ENCODE measurements at places on chromosomes 1 and 21.

- DNase-seq = no peak
Observed at GRCh38 chr1:216723274-216723780, at the start of gene ESRRG. Gene ESRRG (minus strand): TSS chr1:216723429. CDS start chr1:216723299, 130 bp downstream.

- DNase-seq = peak; percentile 89
Observed at GRCh38 chr1:110677526-110677925, 2.8 kb upstream of the KCNA3 start.

DNA sequence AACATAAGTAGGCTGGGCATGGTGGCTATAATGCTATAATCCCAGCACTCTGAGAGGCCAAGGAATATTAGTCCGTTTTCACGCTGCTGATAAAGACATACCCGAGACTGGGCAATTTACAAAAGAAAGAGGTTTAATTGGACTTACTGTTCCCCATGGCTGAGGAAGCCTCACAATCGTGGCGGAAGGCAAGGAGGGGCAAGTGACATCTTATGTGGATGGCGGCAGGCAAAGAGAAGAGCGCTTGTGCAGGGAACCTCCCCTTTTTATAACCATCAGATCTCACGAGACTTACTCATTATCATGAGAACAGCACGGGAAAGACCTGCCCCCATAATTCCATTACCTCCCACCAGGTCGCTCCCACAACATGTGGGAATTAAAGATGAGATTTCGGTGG, 28.5 kb downstream of the PTGFRN start:
- no peak for DNase-seq

- DNase-seq = no peak
Observed at GRCh38 chr21:38645282-38645681, 147.0 kb upstream of the ERG start.

DNA sequence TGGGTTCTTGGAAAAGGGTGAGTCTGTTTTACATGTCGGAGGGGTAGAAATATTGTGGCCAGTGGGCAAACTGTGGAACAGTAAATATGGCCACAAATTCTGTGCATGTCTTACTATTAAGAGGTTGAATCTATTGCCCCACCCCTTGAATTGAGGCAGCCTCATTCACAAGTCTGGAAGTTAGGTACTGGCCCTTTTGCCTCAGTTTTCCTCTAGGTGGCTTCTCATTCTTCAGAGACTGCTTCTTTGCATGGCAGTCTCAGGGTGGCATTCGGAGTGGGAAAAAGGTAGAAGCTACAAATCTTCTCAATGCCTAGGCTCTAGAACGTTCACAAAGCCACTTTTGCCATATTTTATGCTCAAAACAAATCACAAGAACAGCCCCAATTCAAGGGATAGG, 57.2 kb downstream of the SLC9C2 start:
- DNase-seq = peak; percentile 42

- DNase-seq = no peak
Observed at GRCh38 chr21:34874684-34875513, 174.2 kb downstream of the RUNX1 start.

DNA sequence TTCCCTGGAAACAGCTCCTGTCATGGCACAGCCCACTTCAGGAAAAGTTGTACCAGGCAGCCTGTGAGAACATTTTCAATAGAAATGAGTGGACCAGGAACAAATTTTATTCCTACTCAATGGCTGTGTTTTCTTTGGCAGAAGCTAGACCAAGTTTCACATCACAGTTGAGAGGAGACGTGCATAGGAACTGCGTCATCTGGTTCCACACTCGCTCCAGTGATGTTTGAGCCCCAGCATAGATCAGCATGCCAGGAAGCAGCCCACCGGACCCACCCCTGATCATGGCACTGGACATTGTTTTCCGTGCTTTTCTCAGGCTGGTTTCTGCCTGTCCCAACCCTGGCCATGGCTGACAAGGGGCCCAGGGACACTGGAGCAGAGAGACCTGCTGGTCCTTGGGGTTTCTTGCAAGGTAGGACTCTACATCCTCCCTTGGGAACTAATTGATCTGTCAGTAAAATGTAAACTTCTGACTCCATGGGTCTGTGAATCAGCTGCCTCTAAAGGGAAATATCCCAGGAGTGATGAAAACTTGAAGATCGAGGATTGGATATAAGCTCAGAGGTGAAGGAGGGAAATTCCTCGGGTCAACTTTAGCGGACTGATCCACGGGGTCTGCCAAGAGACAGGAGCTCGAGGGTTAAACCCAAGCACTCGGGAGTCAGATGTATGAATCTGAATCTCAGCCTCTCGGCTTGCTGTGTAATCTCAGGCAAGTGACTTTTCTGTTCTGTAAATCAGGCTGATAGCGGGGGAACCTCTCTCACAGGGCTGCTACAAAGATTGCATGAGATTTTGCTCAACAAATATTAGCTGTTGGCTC, 35.7 kb downstream of the NEK2 start:
- DNase-seq = no peak

DNA sequence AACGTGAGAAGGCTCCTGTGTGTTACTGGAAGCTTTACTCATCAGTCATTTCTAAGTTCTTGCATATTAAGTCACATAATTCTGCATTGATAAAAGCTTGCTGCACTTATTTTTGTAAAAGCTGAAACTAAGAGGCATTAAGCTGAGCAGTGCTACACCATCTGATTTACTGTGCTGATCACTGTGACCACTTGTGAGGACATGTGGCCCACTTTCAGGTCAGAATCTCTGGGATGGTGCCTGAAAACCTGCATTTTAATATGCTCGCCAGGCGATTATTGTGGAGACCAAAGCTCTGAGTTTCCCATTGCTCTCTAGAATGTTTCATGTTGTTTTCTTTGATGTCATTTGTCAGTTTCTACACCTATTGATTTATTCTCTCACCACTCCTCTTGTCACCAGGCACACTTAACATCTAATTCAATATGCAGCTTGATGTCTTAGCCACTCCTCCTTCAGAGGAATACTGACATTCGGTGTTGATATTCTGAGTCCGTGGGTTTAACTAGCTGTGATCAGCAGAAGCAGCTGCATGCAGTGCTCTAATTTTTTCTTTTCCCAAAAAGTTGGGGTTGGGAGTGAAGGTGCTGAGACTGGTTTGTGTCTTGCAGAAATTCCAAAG, 85.3 kb downstream of the RAVER2 start:
- no peak for DNase-seq

DNA sequence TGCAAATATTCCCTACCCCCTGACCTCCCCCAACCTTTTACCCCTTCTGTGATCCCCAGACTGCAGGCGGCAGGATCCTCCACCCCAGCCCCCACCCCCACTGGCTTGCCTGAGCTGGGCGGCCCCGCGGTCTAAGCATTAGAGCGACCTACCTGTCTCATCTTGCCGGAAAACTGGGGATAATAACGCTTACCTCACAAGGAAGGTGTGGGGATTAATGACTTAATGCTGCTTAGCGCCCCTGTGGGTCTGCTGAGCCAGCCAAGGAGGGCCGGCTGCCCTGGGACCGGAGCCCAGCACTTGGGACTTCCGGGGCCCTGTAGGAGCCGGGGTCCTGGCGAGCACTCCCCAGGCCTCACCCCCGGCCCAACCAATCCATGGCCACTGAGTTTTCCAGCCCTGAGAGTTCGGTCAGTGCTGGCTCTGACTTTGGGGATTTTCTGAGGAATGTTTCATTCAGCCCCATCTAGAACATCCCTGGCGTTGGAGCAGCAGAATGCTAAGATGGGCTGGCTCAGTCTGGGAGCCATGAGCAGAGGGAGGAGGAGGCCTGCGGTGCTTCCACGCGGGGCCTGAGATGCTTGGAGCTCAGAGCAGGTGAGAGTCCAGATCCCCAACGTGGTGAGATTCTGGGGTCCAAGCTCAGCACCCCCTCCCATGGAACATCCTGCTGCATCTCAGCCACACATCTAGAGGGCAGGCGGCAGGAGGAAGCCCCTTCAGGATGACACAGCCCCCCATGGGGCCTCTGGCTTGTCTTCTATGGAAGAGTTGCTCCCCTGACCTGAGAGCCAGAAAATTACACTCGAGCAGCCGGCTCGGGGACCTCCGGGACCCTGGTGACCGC, 97.9 kb downstream of the RIPK4 start:
- no peak for DNase-seq

DNA sequence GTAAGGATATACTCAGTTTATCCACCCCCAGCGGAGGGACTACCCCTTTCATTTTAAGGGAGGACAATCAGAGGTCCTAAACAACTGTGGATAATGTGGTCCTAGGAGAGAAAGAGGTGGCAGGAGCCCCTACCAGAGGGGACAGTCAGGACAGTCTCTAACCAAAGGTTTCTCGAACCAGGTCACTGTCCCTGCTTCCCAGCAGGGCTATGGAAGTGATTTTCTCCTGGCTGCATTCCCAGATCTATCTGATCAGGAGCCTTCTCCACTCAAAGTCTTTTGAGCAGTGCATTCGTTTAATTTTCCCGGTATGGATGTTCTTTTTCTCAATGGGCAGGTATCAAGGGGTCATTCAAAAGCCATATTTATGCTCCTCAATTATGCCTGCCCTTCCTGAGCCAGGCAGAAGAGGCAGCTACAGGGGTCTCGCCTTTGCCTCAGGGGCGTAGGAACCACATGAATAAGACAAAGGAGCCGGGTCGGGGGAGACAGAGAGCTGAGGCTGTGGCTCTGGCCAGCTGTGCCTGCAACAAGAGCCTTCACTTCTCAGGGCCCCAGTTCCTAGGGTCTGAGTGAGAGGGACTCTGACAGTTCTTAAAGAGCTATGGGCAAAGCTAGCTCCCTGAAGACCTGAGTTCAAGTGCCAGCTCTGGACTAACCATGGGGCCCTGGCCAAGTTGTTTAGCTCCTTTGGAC, 62.5 kb upstream of the DMRTB1 start:
- no peak for DNase-seq

- DNase-seq = no peak
Observed at GRCh38 chr1:83545066-83545862, 453.7 kb downstream of the TTLL7 start.

GRCh38 chr1:211738691-211739301, 63.4 kb upstream of the NEK2 start:
- no peak for DNase-seq

GRCh38 chr1:36818771-36819170, 215.5 kb downstream of the GRIK3 start:
- DNase-seq = no peak

DNA sequence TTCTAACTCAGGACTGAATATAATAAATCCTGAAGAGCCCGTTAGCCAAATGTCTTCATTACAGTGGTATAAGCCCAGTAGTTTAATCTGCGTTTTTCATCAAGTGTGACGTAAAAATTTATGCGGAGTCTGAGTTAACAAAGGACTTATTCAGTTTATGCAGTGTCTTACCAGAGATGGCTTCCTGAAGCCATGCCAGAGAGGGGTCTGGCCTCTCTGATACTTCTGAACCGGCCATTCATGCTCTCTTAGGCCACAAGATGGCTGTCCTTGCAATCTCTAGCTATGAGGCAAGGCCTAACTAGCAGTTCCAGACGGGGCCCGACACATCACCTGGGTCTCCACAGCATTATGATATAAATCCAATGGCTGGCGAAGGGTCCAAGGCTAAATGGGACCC, 101.4 kb downstream of the TEX35 start:
- no peak for DNase-seq

DNA sequence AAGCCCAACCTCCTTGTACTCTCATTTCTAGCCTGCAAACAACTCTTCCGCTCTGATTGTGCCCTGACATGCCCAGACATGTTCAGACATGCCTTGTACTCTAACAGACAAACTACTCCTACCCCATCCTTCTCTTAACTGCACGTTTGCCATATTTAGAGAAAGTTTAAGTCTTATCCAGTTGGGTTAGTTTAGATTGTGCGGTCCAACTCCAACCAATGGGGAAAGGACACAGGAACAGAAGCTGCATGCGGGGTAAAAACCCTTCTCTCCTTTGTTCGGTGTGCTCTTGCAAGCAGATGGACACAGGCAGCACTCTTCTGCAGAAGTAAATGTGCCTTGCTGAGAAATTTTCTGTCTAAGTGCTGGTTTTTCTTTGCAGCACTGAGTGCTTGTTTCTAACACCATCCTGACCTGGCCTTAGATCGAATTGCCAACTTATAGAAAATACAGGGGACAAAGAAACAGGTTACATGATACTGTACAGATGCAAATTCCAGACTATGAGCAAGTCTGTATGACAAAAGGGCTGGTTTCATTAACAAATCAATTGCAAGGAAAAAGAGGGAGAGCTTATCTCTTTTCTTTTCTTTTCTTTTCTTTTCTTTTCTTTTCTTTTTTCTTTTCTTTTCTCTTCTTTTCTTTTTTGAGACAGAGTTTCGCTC, 35.8 kb upstream of the IFNGR2 start:
- DNase-seq = no peak

DNA sequence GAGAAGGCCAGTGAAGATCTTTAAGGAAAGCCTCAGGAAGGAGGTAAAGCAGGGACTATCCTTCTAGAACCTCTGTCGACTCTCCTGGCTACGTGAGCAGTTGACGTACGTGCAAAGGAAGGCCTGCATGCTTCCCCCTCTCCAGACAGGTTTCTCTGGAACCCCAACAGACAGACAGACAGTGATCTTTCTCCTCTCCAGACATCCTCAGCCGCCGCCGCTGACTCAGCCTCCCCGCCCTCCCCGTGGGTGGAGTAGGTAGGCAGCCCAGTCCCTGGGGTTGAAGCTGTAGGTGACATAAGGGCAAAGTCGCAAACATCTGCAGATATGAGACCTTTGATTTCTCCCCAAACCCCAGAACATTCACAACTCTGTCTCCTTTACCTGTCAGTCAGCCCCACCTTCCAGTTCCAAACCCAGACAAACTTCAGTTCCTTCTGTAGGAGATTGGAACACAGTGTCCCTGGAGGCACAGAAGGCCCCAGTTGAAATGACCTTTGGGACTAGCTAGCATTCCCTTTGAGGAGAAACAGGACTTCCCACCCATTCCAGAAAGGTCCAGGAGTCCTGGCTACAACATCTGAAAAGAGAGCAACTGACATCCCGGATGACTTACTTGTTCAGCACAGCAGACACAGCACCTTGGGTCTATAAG, 146.0 kb upstream of the JUN start:
- DNase-seq = no peak

- DNase-seq = no peak
Observed at GRCh38 chr21:21632926-21633325, 634.7 kb downstream of the NCAM2 start.

DNA sequence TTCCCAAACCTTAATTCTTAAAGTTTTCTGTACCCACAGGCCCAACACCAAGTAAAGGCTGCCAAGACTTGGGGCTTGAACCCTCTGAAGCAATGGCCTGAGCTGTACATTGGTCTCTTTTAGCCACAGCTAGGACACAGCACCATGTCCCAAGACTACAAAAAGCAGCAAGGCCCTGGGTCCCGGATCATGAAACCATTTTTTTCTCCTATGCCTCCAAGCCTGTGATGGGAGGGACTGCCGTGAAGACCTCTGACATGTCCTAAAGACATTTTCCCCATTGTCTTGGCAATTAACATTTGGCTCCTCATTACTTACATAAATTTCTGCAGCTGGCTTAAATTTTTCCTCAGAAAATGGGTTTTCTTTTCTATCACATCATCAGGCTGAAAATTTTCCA, 30.9 kb downstream of the ZNF670 start:
- DNase-seq = no peak

- DNase-seq = no peak
Observed at GRCh38 chr1:162716123-162716522, 74.4 kb upstream of the HSD17B7 start.

DNA sequence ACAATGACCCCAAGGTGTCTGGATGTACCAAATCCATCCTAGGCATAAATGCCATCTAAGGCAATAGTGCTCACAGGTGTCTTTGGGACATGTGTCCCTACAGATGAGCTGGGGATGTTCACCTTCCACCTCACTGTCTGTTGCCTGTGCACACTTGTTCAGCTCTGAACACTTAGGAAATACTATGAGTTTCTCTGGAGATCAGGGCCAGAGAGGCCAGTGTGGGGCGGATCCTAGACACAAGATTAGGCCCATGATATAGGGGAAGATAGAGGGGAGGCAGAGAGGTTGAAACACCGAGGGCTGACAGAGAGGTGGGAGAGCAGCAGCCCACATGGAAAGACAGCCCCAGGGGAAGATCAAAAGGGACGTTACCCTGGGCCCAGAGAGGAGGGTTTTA, 25.6 kb downstream of the C1orf116 start:
- DNase-seq = no peak
